ENCODE measurements at places on chromosomes 4 and X. TPM values are rescaled to one million over a fixed set of nuclear protein-coding genes. Genes with fewer than 3 reads are reported as not detected.

The BEND2 gene
- total RNA-seq: 7.7 TPM

The PCDH10 gene
- total RNA-seq: under 0.01 TPM

The ARMCX4 gene
- 5.4 TPM for total RNA-seq

The MAGEA8 gene
- total RNA-seq: not detected

The UGT2B17 gene
- 0.94 TPM for total RNA-seq

The LRIT3 gene
- under 0.01 TPM for total RNA-seq

The CNGA1 gene
- not detected for total RNA-seq

The PPP1R2C gene
- total RNA-seq: 6.0 TPM

The HSFX1 gene
- not detected for total RNA-seq

The CFI gene
- total RNA-seq: under 0.01 TPM

The CCNI gene
- total RNA-seq: 275 TPM

Measured in mononuclear cell (primary cell).